ENCODE measurements at places on chromosomes 4 and X.

- DNase-seq: no peak
Measured at GRCh38 chr4:173934933-173935620, 348.4 kb downstream of the FBXO8 start.

DNA sequence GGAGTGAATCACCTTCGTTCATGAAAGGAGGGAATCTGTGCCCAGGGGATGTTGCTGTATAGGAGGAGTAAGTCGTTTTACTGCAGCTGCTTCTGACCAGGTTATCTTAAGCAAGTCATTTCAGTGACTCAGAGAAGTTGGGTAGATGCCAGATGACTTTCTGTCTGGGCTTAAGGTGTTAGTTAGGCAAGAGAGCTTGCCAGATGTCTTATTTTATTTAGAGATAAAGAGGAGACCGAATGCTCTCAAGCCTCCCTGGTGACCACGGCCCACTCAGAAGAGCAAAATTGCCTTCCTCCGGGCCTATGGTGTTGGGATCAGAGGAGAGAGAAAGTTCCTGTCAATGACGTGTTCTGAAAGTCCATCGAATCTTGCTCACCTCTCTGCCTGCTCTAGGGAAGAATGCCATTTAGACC lies 16.3 kb upstream of the ZNF827 start:
- DNase-seq: no peak

DNA sequence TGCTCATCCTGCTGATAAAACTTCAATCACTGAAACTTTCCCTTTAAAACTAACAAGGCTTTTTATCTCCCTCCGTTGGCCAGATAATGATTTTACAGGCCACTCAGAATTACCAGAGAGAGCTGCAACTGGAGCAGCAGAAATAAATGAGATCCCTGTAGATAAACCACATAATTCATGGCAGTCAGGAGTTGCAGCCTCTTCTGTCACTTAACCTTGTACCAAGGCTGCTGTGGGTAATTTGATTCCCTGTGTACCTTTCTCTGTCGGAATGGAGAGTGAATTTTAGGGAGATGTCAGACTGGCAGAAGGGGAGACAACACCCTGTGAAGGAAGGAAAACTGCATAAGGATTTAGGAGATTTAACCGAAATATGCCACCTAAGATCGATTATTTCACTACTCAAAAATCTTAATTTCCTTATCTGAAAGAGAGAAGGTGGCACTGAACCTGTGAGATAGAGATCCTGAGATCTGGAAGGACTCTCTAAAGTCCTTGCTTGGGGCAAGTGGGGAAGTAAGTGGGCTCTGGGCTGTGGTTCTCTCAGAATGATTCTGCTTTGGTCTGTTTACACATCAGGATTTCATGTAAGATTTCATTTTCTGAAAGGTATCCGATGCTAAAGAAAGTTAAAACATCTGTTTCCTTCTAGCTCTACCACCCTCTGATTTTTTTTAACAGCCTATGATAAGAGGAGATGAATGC lies 14.3 kb upstream of the TSPAN5 start:
- no peak for DNase-seq

DNA sequence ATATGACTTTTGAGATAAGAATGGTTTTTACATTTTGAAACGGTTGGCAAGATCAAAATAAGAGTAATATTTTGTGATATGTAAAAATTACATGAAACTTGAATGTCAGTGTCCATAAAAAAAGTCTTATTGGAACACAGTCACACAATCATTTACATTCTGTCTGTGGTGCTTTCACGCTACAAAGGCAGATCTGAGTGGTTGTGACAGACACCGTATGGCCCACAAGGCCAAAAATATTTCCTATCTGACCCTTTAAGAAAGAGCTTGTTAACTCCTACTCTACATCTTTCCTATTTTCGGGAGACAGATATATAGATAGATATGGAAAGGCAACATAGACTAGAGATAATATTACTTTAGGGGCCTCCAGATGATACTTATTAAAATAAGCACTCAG lies 101.9 kb downstream of the EFHC2 start:
- DNase-seq: no peak

- DNase-seq: no peak
Measured at GRCh38 chr4:75605928-75606327, 24.4 kb downstream of the CDKL2 start.

DNA sequence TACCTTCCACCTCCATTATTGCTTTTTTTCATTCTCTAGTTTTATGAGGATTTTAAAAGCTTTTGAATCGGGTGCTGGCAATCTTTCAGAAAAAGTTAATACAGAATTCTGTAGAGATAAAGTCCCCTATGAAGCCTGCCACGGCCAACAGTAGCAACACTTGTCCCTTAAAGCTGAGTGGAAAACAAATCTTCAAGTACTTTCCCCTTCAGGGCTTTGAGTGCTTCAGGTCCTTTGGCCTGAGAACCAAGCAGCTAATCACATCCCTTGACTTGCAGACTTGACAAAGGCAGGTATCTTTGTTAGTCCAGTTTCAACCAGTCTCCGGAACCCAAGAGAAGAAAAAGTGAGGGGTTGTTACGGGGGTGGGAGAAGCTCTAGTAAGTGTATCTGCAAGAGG lies 144.4 kb downstream of the ATG4A start:
- no peak for DNase-seq

DNA sequence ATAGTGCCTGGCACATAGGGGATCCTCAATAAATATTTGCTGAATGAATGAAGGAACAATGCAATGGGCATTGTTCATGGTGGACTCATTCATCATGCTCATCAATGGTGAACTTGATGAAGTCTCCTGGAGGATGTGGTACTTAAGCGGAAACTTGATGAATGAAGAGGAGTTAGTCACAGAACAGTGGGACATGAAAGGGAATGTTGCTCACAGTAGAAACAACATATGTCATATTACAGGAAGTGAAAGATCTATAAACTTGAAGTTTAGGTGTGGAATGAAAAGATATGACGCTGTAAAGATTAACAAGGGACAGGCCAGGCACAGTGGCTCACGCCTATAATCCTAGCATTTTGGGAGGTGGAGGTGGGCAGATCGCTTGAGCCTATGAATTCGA lies 224.1 kb downstream of the PPP3CA start:
- no peak for DNase-seq

DNA sequence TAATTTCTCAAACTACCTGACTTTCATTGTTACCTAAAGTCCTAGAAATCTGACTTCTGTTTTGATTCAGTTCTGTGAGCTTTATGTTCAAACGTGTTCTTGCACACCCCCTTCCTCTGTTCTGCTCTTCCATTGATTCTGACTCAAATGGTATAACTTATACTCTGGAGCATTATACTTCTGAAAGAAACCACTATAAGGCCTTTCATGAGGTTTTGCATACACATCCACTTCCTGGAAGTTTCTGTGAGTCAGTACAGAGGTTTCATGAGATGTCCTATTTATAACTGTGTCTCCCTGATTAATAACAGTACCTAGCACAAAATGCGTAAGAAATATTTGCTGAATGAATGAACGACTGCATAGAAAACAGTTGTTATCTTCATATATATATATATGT lies 540.2 kb upstream of the CT83 start:
- DNase-seq: no peak

DNA sequence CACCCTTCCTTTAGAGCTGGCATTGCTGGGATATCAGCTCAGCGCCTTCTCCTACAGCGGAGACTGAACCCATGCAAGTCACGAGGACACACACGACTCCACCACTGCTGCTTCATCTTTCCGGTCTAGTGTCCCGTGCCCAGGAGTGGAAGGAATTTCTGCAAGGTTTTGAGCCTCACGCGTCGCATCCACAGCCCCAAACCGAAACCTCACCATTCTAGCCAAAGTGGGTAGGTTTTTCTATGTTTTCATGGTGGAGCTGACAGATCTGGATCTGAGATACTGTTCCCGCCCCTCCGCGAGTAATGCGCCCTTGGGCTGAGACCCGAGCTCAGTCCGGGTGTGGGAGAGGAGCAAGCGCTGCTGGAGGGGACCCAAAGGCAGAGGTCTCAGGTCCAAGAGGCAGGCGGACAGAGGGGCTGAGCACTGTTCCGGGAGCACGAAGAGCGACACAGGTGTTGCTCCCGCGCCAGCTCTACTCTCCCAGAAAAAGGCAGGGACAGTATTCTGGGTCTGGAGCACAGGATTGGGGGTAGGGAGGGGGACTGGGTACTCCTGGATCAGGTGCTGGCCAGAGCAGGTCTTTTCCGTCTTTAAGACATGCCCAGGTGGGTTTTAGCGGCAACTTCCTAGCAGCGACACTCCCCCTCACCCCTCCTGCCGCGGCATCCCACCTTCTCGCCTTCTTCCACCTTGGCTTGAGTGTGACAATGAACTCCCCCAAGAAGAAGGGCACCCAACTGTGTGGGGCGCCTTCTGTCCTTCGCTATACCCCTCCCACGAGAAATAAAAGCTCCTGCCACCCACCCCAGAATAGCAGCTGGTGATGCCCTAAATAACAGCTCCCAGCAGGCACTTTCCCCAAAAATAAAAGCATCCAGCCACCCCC lies 1.8 kb downstream of the EPHA5 start:
- DNase-seq: peak; percentile 15

- DNase-seq: no peak
Measured at GRCh38 chr4:105956569-105956968, 61.3 kb downstream of the NPNT start.

GRCh38 chr4:7322166-7322991 lies 112.4 kb downstream of the PSAPL1 start:
- DNase-seq: no peak

GRCh38 chr4:126899331-126899801 lies 733.4 kb upstream of the INTU start:
- no peak for DNase-seq

DNA sequence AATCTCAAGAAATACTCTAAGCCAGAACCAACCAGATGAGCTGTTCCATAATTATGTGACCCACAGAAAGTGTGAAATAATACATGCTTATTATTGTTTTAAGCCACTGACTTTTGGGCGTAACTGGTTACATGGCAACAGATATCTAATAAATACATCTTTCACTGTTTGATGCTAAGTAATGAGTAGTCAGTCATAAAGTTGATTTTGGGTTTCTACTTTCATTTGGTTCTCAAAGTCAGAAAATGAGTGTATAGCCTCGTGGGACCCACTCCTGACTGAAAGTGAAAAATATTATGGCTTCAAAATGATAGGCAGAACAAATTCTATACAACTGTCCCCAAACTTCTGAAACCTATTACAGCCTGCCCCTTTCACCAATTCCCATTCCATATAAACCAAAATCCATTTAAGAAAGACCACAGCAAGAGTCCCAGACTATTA lies 88.0 kb upstream of the CBR4 start:
- no peak for DNase-seq

DNA sequence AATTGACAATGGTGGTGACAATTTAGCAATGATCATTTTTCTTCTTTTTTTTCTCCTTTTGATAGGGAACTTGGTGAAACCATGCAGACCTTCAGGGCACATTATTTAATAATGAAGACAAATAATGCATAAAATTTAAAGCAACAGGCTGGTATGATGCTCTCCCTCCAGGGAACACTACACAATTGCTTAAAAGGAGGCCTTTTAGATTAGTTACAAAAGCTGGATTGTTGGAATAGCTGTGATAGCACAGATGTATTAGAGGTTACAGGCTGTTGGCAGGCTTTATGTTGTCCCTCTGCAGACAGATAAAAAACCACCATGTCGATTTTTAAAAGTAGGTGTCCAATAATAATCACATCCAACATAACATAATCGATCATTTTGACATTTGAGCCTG lies 307.0 kb downstream of the ADGRL3 start:
- DNase-seq: no peak

GRCh38 chr4:152240232-152240631 lies 295.7 kb downstream of the FBXW7 start:
- DNase-seq: no peak

DNA sequence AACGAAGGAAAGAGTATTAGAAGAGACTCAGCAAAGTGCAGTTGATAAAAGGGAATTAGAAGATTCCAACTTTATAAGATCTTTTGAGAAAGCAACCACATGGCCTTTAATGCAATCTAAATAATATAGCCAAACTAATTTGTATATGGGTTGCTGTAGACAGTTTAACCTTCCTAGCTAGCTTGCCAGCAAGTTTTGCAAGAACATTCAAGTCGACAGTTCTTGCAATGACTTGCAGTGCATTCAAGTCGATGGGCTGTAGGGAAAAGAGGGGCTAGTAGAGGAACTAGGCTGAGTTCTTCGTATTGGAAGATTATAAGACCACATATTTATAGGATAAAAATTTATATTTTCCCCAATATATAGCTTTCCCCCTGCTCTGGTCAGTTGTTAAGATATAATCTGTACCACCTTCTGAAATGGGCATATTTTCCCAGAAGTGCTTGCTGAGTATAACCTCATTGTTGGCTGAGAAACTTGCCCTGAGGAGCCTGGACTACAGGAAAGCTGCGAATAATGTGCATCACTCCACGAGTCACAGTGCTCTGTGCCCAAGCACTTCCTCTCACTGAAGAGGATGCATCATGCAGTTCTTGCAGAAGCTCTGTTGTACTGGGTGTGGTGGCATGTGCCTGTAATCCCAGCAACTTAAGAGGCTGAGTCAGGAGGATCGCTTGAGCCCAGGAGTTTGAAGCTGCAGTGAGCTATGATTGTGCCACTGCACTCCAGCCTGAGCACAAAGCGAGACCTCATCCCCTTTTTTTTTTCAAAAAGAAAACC lies 56.7 kb downstream of the DOCK11 start:
- no peak for DNase-seq

Measured in WTC11 (cell line).